HT1080 (cell line): ENCODE measurements at places on chromosomes 13 and 19.

- DNase-seq: peak; percentile 59
Measured at GRCh38 chr13:42707586-42707985, 73.8 kb upstream of the FAM216B start.

GRCh38 chr13:113888701-113889330 is 24.9 kb upstream of the GAS6 start:
- DNase-seq: no peak

DNA sequence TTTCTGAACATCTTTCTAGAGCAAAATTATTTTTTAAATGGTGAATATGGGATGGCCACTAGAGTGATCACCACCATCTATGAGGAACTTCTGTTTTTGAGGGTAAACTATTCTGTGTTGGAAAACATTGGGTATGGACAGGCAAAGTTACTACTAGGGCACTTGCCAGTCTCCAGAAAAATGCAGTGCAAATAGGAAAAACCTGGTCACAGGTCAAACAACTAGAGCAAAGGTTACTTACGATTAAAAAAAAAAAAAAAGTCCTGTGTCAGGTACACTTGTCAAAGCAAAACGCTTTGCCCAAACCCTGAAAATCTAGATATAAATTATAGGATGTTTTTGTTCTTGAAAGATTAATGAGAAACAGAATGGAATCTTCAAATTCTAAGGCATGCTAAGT is 66.2 kb downstream of the SLITRK1 start:
- DNase-seq: no peak

DNA sequence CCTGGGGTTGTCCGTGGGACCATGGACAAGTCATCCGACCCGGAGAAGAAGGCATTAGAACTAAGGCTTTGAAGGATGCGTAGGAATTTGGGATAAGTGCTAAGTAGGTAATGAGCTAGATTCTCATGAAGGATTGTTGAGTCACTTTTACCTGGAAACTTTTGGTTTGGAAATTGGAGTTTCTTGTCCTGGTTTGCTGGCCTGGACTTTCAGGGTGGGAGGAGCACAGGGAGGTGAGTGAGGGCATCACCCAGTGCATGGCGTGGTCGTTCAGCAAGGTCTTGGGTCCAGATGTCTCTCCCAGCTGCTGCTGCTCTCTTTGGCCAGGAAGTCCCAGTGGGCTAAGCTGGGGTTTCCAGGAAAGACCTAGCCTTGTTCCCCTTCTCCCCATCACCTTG is 7.6 kb downstream of the NFIC start:
- DNase-seq: no peak

GRCh38 chr13:58994777-58995176 is 1169.0 kb downstream of the DIAPH3 start:
- peak; percentile 13 for DNase-seq

DNA sequence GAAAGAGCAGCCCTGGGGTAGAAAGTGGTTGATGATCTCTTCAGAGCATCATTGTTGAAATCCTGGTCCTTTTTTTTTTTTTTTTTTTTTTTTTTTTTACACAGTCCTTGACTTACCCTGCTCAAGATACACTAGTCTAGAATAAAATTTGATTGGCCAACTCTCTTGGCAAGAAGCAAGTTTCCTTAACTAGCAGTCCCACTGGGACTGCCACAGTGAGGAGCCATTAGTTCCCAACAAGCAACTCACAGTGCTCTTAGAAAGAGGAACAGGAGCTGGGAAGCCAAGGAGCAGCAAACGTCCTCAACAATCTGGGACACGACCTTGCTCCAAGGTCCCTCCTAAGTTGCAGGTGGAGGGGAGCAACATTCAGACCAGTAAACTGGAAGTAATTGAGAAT is 47.9 kb upstream of the INTS6 start:
- no peak for DNase-seq

DNA sequence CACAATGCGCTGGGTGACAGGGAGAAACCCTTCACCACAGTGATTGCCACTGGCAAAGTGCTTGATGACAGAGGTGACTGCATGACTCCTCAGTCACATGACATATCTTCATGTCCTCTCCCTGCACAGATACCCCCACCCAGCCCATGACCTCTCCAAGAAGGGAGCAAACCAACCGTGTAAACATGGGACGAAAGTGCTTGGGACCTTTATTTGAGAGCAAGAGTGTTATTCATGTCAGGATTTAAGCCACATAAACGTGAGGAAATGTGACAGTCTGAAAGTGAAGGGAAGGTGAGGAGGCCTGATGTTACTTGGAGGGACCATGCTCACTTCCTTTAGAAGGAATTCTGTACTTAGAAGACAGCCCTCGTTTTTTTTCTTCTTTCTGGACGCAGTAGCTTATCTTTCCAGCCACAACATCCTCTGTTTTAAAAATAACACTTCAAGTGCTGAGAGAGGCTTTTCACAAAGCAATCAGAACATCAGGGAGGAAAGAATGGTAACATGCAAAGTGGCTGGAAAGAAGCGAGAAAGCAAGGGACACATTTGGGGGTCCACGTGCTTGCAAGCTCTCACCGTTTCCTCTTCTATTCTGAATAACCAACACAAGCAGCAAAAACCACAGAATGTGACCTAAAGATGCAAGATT is 35.6 kb downstream of the EPS15L1 start:
- no peak for DNase-seq

GRCh38 chr13:113548778-113549621 is 35.6 kb upstream of the TFDP1 start:
- DNase-seq: no peak

GRCh38 chr13:113207890-113208420 is 514 bp downstream of the PCID2 start:
- DNase-seq: peak; percentile 41

GRCh38 chr13:50918567-50918966 is 9.0 kb downstream of the RNASEH2B start:
- no peak for DNase-seq

DNA sequence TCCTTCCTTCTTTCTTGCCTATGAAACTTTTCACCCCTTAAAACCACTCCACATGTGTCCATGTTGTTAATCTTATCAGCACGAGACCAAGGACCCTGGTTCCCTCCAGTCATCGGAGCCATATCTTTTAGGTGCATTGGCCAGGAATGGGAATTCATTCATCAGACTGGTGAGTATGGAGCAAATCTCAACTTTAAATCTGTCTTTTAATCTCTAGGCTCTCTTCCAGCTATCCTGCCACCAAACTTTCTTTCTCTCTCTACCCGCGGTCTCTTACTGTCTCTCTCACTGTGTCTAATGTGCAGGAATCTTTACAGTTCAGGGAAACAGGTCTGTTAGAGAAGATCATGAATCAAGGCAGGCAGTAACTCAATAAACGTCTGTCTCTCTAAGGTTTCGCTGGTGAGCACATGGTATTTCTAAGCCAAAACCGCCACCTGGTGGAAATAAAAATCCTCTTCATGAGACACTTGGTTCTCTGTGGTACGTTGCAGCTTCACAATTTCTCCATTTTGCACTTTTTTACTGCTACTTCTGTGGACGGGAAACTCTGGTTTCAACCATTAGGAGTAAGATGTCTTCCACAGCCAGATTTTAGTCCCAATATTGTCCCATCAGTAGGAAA is 16.1 kb downstream of the LGALS16 start:
- DNase-seq: peak; percentile 36

DNA sequence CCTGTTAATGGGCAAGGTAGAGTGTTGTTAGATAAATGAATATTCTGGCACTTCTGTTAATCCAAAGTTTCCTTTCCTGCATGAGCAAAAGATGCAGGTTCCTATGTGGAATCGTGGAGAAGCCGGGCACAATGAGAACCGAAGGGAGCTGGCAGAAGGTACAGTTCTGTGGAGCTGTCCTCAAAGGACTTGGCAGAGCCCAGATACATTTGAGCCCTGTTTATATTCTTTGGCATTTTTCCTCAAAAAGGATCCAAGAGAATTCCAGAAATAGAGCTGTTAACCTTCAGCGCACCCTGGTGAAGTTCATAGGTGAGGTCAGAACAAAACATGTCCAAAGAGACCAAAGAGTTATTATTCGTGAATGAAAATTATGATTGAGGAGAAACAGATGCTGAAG is 4.0 kb upstream of the DLEU7 start:
- no peak for DNase-seq

GRCh38 chr13:106474912-106475311 is 60.5 kb downstream of the EFNB2 start:
- DNase-seq: no peak

GRCh38 chr13:109971456-109972090 is 185.2 kb upstream of the IRS2 start:
- no peak for DNase-seq

DNA sequence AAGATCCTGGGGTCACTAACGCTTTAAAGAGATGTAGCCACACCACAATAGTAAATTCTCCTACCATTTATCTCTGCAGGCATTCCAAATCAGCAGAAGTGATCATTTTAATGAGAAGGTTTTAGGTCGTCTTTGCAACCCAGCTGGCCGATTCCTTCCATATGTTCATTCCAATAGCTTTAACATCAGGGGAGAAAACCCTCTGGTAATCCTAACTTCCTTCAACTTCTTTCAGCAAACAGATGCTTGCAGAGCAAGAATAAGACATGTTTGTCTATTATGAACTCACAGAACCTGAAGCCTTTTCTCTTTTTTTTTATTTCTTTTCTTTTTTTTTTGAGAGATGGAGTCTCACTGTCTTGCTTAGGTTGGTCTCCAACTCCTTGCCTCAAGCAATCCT is 498.6 kb upstream of the SLITRK1 start:
- DNase-seq: no peak

GRCh38 chr13:110305001-110305400 is 2.0 kb downstream of the COL4A1 start:
- no peak for DNase-seq

DNA sequence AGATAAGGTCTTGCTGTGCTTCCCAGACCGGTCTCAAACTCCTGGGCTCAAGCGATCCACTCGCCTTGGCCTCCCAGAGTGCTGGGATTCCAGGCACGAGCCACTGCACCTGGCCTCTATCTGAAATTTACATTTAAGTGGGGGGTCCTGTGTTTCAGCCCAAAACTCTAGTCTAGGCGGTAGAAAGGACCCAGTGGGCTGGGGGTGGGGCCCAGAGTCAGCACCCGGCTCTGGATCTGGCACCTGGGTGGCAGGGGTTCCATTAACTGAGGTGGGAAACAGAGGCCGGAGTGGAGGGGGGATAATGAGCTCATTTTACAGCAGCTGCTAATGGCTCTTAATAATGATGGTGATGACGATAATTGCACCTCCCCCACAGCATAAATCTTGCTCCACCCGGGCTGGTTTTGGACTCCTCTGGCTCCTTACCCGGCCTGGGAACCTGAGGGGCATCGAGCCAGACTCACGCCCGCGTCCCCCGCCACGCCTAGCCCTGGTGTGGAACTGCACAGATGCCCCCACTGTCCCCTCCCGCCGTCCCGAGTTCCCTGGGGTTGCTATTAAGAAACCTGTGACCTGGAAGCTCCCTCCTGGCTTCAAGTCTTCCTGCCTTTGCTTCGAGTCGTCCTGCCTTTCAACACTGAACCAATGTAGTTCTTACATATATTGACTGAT is 17.8 kb upstream of the KLF2 start:
- no peak for DNase-seq

GRCh38 chr19:39829702-39830275 is 4.2 kb downstream of the DYRK1B start:
- no peak for DNase-seq

GRCh38 chr19:39828654-39829032 is 5.3 kb downstream of the DYRK1B start:
- DNase-seq: no peak

GRCh38 chr19:38134540-38135149 is 89.4 kb downstream of the DPF1 start:
- peak; percentile 63 for DNase-seq

DNA sequence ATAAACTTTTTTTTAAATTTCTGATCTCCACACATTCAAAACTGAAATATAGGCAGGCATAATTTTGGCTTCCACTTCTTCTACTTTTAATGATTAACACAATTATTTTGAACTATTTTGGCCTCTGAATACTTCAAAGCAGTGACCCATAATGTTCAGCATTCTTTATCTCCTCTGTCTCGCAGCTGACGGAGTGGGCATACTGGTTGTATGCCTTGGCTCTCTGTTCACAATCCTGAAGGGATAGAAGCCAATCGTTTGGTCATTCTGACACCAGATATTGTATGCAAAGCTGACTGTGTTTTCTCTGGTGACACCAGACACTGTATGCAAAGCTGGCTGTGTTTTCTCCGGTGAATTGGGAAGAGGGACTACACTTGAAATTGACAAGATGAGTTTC is 833.0 kb downstream of the EFNB2 start:
- DNase-seq: no peak

- peak; percentile 96 for DNase-seq
Measured at GRCh38 chr19:38387550-38388348, at the start of gene GGN. GGN (minus strand) TSS chr19:38388034; CDS start chr19:38387261, 773 bp downstream.

DNA sequence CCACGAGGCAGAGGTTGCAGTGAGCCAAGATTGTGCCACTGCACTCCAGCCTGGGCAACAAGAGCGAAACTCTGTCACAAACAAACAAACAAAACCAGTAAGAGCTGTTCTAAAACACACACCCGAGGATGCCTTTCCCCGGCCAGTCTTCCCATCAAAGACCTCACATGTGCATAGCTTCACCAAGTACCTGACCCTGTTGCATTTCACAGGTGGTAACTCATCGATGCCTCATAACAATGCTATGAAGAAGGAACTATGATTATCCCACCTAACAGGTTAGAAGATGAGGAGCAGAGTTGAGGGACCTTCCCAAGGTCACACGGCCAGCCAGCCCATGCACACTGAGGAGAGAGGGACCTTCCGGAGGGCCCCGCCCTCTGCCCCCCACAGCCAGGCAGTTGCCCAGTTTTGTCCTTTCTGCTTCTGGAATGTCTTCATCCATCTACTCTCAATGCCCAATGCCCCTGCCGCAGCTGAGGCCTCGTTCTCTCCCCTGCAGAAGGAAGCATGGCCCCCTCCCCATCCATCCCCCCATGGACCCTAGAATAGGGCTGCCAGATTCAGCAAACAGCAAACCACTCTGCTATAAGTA is 16.8 kb upstream of the LENG8 start:
- no peak for DNase-seq

- DNase-seq: no peak
Measured at GRCh38 chr13:112248406-112248760, 127.8 kb upstream of the SPACA7 start.

DNA sequence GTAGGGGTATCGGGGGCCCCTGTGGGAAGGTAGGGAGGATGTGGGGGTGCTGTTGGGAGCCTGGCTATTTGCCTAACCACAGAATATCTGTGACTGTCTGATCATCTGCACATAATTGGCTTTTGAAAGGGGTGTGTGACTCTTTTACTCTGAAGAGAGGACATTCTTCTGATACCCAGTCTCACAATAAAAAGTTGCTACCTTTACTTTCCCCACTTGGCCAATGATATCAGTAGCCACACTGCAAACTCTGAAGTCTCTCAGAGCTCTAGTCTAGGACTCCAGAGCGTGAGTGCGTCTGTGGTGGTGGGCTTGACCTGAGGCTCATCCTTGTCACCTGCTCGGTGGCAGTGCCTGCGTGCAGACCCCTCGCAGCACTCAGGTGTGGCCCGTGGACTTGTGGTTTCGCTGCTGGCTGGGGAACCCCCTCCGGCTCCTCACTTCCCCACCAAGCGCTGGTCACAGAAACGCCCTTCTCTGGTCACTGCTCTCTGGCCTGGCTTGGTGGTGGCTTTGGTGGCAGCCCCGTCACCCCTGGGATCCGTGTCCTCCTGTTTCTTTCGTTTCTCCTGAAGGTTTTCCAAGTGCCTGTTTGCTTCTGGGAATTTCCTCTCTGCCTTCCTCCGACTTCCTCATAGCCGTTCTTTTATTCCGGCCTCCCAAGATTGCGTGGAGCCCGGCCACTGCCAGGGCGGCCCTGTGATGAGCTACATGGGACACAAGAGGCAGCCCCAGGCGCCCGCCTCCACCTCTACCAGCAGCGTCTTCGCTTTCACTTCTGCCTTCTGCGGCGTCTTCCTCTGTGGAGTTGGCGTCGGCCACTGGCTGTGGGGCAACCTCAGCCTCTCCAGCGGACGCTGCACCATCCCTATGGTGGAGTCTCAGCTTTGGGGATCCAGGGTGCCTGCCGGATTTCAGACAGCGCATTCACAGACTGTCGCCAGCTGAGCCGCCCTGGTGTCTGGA is 78.0 kb downstream of the ATP11A start:
- no peak for DNase-seq
